Right atrium auricular region (tissue), 2 donors: ENCODE measurements at places on chromosomes 6 and 20. TPM values are rescaled to one million over a fixed set of nuclear protein-coding genes. Genes with fewer than 3 reads are reported as not detected.

CTCFL gene
- total RNA-seq = not detected

DNA sequence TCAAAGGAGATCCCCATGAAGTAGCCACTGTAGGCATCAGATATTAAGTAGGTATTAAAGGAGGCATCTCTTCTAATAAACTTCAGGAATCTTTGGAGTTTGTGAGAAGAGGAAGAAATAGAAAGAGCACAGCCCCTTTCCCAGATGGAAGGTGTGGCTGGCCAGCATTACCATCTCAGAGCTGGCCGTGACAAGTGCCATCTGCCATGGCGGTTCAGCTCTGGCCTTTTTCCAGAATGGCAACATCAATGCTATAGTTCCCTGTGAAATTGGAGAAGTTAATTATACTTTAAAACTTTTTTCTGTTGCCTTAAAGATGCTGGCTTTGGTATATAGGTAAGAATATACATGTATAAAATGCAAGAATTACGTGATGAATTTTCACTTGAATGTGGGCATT lies 51.9 kb upstream of the MCUR1 start:
- no peaks in the 10 kb centered on the region for H3K36me3 ChIP-seq
- H3K27ac ChIP-seq = no peak overlapping the region
- no peak for DNase-seq
- no peaks in the 10 kb centered on the region for H3K27me3 ChIP-seq
- H3K4me3 ChIP-seq = no peak overlapping the region

DNA sequence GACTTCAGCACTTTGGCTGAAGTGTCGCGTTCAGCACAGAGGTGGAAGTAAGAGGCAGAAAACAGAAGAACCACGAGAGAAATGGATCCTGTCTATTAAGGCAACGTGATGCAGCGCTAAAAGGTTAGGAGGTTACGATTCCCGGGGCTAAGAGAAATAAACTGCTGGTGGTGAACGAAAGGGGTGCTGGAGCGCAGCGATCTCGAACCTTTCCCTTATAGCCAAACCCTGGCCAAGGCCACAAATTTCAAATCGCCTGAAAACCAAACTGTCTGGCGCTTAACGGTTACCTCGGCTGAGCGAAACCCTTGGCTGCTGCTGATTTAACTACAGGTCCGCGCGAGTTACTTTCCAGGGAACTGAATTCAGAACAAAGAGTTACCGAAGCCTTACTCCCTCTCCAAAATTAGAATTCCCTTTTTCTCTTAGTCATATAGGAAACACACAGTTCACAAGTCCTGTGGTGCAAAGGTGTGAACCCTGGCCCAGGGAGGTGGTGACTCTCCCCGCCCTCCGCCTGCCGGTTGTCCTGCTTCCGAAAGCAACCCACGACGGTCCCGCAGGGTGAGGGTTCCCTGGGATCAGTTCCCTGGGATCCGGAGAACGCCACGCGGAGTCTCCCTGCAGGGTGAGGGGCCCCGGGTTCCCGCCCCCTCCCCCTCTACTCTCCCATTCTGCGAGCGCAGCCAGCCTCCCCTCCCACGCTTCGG lies 1.3 kb upstream of the SLC35D3 start:
- DNase-seq = no peak
- peaks cover 24% of the 10 kb centered on the region for H3K27me3 ChIP-seq
- no peak overlapping the region for H3K27ac ChIP-seq
- peaks cover 31% of the 10 kb centered on the region for H3K4me1 ChIP-seq

DNA sequence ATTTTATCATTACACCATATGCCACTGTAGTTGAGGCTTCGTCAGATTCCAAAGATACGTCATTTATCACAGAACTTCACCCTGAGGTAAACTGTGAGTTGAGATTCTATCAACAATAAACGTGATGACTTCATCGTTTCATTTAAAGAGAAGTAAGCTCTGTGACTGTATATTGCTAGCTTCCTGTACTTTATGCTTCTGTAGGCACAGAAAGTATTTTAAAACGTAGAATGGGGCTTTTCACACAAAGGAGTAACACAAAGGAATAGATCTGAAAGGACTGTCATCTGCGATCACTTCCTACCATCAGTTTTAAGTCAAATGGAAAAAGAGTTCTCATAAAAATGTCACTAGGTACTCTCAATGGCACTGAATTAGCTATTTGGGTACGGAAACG lies 234.4 kb upstream of the MCHR2 start:
- no peaks in the 10 kb centered on the region for H3K27me3 ChIP-seq
- H3K4me3 ChIP-seq = peak overlapping the region; percentile 50
- no peak overlapping the region for H3K27ac ChIP-seq
- no peaks in the 10 kb centered on the region for H3K4me1 ChIP-seq
- no peaks in the 10 kb centered on the region for H3K36me3 ChIP-seq

DNA sequence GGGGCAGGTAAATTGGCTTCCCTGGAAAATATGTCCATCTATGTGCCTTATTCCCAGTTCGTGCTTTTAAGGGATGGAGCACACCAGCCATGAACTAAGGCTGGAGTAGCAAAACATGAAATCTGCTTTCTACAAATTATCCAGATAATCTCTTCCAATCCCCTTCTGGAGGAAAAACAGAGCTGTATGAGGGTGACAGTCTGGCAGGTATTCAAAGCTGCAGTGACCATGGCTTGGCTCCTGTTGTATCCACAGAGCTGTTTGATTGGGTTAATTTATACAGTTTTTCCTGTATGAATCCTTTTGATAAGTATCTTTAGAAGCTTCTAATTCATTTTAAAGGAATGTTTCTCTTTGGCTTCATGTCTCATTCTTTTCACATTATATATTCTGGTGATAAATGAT lies 144.4 kb downstream of the AIG1 start:
- no peak overlapping the region for H3K27ac ChIP-seq
- H3K36me3 ChIP-seq = no peaks in the 10 kb centered on the region
- no peak for DNase-seq
- no peak overlapping the region for H3K4me3 ChIP-seq
- H3K4me1 ChIP-seq = no peaks in the 10 kb centered on the region
- no peaks in the 10 kb centered on the region for H3K27me3 ChIP-seq

- no peak overlapping the region for H3K27ac ChIP-seq
- H3K4me1 ChIP-seq = no peaks in the 10 kb centered on the region
- no peaks in the 10 kb centered on the region for H3K36me3 ChIP-seq
- no peak for DNase-seq
Measured at GRCh38 chr6:74181471-74181870, 485.5 kb downstream of the CD109 start.

- no peaks in the 10 kb centered on the region for H3K36me3 ChIP-seq
- no peak overlapping the region for H3K27ac ChIP-seq
- H3K27me3 ChIP-seq = no peaks in the 10 kb centered on the region
- DNase-seq = no peak
- H3K4me1 ChIP-seq = no peaks in the 10 kb centered on the region
Measured at GRCh38 chr20:47860049-47860830, 75.0 kb upstream of the SULF2 start.

PHACTR3 gene
- total RNA-seq = 0.86 TPM

GRCh38 chr20:19815553-19815991 lies 57.5 kb downstream of the RIN2 start:
- peak overlapping the region; percentile 38 for H3K27ac ChIP-seq
- H3K36me3 ChIP-seq = no peaks in the 10 kb centered on the region
- H3K4me3 ChIP-seq = no peak overlapping the region
- no peaks in the 10 kb centered on the region for H3K4me1 ChIP-seq
- no peaks in the 10 kb centered on the region for H3K27me3 ChIP-seq

IL17F gene
- not detected for total RNA-seq

EMILIN3 gene
- total RNA-seq = 4.9 TPM
